Daoy (cell line): ENCODE measurements at places on chromosomes 6 and 20. TPM values are rescaled to one million over a fixed set of nuclear protein-coding genes. Genes with fewer than 3 reads are reported as not detected.
A peak's percentile ranks its signal among the peaks of the same experiment; 100 is the strongest.

DNA sequence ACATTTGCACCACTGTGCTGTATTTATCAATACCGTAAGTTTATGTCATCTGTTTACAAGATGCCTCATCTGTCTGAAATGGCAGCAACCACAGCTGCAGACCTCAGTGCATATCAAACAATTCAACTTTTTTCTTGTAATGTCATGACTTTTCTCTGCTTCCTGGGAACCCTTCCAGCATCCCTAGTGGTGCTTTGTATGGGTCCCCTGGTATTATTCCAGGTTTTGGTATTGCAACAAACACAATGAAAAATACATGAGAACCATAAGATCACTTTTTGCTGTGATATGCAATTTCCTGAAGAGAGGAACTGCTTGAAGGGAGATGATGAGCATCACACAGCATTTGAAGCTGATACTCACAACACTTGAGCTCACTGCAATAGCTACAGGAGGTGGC lies 12.0 kb upstream of the TXNDC5 start:
- no peak for DNase-seq

GRCh38 chr6:7391151-7391550 lies 1.5 kb downstream of the RIOK1 start:
- DNase-seq: no peak

- no peak for DNase-seq
These were observed 14.6 kb downstream of the TMEM151B start for GRCh38 chr6:44284867-44285266.

The SMLR1 gene
- total RNA-seq: not detected in 2 replicates

The SLC35D3 gene
- not detected in 2 replicates for total RNA-seq

The ABHD16B gene
- total RNA-seq: not detected in 2 replicates

The SIRPB2 gene
- not detected in 2 replicates for total RNA-seq

GRCh38 chr6:52373151-52373690 lies 11.3 kb downstream of the PAQR8 start:
- no peak for DNase-seq

DNA sequence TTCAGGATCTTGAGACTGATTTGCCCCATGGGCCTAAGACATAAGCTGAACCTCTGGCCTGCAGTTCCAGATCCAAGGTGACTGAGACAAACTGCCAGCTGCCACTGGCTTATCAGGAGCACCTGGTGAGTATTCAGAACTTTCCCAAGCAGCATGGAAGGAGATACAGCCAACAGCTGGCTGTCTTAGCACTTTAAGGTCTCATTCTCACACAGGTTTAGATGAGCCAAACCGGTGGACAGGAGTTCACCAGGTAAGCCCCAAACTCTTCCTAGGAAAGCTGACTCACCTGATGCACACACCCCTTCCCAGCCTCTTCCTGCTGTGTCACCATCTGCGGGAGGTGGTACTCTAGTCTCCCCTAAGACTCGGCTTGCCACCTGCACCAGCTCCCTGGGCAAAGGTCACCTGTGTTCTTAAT lies at the start of gene BANF2:
BANF2 (plus strand) TSS at position 36 of the 421 bp plus-strand sequence. CDS start 25,060 bp downstream, outside the sequence.
- DNase-seq: no peak

The ZNF334 gene
- total RNA-seq: 0.54 and 1.0 TPM in 2 replicates

DNA sequence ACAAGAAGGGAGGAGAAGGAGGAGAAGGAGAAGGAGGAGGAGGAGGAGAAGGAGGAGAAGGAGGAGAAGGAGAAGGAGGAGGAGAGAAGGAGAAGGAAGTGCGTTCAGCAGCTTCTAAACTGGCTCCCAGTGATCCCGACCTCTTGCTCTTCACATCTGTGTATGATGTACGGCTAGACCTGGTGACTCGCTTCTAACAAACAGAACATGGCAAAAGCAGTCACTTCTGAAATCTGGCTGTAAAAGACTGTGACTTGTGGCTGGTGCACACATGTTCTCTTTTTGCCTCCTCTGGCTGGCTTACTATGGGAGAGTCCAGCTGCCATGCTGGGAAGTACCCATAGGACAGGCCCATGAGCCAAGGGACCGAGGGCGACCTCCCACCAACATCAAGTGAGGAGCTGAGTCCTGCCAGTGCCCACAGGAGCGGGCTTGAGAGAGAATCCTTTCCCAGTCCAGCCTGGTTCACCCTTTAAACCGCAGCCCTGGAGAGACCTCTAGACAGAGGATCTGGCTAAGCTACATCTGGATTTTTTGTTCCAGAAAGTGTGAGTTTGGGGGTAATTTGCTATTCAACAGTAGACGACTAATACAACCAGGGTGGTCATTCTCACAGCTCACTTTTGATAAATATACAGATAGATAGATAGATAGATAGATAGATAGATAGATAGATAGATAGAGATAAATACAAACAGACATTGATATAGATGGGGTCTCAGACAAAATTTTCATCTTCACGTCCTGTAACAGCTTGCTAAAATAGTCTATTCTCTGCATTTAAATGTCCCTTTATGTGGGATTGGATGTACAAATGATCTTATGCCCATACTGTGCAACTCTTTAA lies 42.3 kb downstream of the RPP40 start:
- DNase-seq: no peak

The PNLDC1 gene
- 0.06 TPM in 1 of 2 replicates, not detected in the other for total RNA-seq

GRCh38 chr20:18188434-18188833 lies 50.8 kb downstream of the KAT14 start:
- DNase-seq: no peak

The RSPO4 gene
- 2.1 TPM in 1 of 2 replicates, not detected in the other for total RNA-seq

GRCh38 chr6:18405477-18406293 lies 18.5 kb downstream of the RNF144B start:
- DNase-seq: peak; percentile 86

DNA sequence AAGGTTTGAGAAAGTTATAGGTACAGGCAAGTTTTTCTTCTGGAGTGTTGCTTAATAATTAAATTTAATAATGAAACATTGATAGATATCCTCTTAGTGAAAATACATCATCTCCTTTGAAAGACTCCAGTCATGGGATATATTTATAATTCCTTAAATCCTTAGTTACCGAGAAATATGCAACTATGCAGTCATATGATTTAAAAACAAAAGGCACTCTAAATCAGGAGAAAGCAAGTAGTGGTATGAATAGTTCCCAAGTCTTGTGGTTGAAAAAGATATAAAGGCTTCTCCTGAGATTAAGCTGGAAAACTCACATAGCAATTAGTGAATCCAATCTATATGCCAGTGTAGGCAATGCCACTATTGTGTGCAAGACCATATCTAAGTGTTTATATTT lies 475.4 kb downstream of the EYS start:
- no peak for DNase-seq

GRCh38 chr6:45305546-45305945 lies 22.6 kb upstream of the RUNX2 start:
- DNase-seq: no peak

- no peak for DNase-seq
These were observed 13.6 kb downstream of the AURKA start for GRCh38 chr20:56378386-56378785.

DNA sequence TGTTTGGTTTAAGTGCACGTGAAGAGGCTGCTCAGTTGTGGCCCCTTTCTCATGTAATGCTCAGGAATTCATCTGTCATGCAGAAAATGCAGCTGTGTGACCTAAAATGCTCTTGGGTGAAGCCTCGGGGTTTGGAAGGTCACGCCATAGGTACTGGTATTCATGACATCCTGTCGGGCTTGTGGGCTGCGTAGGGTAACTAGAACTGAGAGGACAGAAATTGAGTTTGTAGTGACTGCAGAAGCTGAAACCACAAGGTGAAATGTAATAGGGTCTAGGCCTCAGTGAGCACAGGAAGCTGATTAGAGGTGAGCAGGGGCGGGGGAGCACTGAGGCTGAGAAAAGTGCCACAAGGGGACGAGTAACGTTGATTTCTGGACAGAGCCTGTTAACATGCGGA lies 128.8 kb downstream of the SOBP start:
- DNase-seq: no peak

DNA sequence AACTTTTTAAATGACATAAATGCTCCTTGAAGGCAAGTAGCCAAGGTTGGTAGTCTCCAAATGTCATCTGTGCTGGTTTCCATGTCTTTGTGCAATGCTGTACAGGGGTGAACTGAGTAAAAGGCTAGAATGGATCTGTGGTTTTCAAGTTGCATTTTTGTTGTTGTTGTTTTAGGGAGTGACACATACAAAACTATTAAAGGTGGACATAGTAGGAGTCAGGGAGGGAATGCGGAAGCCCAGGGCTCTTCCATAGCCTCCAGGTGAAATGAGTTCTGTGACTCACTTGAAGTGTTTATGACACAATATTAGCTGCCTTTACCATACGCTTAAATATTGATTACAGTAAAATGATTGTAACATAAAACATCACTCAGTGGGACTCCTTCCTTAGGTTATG lies 22.5 kb upstream of the QKI start:
- peak; percentile 67 for DNase-seq

- no peak for DNase-seq
These were observed 17.6 kb downstream of the ZHX3 start for GRCh38 chr20:41299899-41300298.

DNA sequence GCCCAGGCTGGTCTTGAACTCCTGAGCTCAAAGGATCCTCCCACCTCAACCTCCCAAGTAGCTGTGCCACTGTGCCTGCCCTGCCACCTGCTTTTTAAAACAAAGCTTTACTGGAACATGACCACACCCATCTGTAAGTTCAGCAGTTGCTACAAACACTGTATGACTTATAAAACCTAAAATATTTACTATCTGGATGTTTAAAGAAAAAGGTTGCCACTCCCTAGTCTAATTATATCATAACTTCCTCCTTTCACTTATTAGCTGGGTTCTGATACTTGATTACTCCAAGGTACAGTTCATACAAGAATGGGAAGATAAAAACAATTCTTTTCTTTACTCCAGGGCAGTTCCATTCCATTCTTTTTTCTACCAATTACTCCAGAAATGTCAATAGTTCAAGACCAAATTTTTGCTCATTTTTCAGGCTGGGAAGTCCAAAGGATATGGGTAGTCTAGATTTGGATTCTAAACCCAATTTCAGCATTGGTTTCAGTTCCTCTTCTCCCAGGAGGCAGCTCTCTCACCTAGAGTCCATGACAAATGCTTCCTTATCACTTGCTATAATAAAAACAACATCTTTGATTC lies 63.1 kb downstream of the SEC63 start:
- DNase-seq: no peak

The OR12D3 gene
- total RNA-seq: not detected in 2 replicates

DNA sequence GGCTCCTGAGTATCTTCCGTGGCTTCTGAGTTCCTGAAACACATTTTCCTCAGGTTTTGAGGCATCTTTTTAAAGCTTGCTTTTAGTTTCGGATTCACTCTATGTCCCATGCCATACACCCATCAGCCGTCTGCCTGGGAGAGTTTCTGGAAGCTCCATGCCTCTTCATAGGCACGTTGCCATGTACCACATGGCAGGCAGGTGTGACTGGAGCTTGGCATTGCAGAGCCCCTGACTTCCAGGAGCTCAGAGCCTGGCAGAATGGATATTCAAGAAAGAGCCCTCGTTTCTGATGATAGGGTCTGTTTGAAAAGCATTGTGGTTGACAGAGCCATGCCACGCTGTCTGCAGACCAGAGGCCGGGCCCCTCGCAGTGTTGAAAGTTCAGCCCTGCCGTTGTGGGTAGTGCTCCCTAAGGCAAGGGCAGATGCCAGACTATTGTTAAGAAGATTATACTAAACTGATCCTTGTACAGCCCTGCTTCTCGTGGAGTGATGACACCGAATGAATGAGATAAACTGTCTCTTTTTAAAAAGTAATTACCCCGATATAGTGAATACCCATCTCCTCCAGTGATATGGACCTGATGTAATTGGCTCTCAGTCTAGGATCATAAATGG lies 100.0 kb downstream of the RPP40 start:
- DNase-seq: no peak

DNA sequence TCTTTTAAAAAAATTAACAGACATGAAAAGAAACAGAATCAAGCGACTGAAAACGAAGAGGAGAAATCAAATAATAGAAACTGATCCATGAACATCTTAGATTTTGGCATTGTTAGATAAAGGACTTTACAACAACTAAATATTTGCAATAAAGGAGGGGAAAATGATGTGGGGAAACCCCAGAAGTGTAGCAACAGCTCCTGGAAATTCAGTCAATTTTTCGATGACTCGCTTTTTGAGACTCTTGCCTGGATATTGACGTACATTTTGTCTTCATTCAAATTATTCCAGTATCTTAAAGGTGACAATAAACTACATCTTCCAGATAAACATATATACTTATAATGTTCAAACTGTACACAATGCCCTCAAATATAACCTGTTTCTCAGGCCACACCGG lies 44.1 kb downstream of the ADGB start:
- no peak for DNase-seq

- DNase-seq: no peak
These were observed 13.5 kb downstream of the DHX35 start for GRCh38 chr20:38975539-38976120.

The ECT2L gene
- total RNA-seq: not detected in 2 replicates

GRCh38 chr6:168217880-168218537 lies 101.6 kb downstream of the DACT2 start:
- no peak for DNase-seq

The TGM2 gene
- total RNA-seq: 27.3 and 33.4 TPM in 2 replicates

- DNase-seq: no peak
These were observed 39.5 kb upstream of the MCUR1 start for GRCh38 chr6:13853871-13854270.

The COL20A1 gene
- 0.97 and 1.3 TPM in 2 replicates for total RNA-seq
